ENCODE measurements at places on chromosomes 7 and 10. TPM values are rescaled to one million over a fixed set of nuclear protein-coding genes. Genes with fewer than 3 reads are reported as not detected.

GRCh38 chr10:80686734-80687475 is 149.2 kb downstream of the SH2D4B start:
- DNase-seq: no peak

DNA sequence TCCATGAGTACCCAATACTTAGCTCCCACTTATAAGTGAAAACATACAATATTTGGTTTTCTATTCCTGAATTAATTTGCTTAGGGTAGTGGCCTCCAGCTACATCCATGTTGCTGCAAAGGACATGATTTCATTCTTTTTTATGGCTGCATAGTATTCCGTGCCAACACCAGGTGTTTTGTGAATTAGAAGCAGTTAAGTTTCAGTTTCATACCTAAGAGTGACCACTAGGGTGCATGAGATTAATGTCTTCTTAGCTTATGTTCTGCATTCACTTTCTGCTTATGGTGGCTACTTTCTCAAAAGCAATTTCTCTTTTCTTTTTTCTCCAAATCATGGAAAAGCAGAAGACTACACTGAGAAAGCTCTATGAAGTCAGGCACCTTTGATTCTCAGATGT is 65.1 kb upstream of the VSTM2A start:
- DNase-seq: no peak

DNA sequence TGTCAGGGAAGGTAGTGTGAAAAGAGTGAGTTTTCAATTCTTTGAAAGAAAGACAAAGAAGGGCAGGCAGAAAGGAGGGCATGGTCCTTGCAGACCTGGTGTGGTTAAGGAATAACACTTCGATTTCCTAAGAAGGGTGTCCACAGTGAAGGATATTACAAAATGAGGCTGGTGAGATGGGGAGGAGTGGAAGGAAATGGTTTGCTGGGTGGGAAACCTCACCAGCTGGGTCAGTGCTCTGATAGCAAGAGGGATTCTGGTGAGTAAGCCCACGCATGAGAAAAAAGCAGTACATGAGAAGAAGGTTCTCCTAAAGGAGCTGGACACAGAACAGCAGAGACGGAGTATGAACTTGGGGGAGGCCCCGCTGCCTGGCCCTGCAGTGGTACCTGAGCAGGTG is 230.6 kb upstream of the PLXNA4 start:
- DNase-seq: no peak

DNA sequence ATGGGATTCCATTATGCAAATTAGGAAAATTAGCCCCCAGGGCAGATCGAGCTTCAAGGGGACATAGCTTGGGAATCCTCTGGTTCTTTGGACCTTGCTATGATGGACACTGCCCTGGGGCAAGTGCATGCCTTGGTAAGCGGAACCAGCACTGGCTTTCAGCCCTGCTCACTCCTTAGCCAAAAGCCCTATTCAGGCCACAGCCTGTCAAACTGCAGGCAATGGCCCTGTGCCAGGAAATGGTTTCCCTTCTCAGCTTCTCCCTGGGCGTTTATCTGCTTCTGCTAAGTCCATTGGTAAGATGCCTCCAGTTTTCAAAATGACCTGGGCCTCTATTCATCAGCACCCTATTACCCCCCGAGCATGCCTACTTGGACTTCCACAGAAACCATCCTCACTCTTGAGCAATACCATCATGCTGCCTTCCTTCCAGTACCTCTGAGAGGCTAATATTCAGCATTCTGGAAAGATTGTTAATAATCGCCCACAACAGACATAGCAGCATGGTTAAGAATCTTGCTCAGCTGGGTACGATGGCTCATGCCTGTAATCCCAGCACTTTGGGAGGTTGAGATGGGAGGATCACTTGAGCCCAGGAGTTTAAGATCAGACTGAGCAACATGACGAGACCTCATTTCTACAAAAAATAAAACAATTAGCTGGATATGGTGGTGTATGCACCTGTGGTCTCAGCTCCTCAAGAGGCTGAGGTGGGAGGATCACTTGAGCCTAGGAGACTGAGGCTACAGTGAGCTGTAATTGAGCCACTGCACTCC is 918.6 kb upstream of the AUTS2 start:
- no peak for DNase-seq

DNA sequence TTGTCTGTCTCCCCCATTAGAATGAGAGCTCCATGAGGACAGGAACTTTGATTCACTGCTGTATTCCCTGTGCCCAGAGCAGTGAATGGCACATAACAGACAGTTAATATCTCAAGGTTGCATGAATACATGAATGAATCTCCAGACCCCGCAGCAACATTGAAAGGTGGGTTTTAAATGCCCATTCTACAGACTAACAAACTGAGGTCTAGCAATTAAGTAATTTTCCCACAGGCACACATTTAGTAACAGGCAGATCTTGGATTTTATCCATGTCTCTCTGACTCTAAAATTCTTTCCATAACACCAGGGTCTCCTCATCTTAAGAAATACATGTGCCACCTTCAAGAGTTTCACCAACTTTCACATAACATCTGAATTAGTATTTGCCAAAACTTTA is 104.7 kb upstream of the ARID5B start:
- no peak for DNase-seq

DNA sequence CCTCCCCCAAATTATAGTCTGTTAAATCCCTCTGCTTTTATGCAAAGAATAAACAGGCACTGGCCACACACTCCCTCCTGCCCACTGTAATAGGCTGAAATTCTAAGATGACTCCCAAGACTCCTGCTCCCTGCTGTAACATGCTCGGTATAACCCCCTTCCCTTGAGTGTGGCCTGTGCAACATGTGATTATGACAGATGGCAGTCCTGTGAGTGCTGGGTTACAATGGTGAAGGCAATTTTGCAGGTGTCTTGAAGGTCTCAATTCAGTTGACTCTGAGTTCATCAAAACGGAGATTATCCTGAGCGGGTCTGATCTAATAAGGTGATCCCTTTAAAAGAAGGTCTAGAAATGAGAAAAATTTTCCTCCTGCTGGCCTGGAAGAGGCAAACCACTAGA is 55.9 kb downstream of the CREB3L2 start:
- DNase-seq: no peak

- no peak for DNase-seq
Measured at GRCh38 chr10:33248638-33249037, 85.8 kb downstream of the NRP1 start.

DNA sequence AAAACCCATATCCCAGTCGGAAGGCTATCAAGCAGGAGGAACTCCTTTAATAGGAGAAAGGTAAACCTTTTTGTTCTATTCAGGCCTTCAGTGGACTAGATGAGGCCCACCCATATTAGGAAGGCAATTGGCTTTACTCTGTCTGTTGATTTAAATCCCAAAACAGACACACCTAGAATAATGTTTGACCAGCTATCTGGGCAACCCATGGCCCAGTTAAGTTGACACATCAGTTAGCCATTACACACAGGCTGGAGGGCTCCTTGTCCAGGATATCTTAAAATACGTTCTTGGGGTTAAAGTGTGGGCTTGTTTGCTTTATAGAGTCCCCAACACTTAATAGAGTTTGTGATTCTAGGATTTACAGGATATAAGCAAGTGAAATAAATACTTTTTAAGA is 339.0 kb upstream of the PRKCQ start:
- DNase-seq: no peak

DNA sequence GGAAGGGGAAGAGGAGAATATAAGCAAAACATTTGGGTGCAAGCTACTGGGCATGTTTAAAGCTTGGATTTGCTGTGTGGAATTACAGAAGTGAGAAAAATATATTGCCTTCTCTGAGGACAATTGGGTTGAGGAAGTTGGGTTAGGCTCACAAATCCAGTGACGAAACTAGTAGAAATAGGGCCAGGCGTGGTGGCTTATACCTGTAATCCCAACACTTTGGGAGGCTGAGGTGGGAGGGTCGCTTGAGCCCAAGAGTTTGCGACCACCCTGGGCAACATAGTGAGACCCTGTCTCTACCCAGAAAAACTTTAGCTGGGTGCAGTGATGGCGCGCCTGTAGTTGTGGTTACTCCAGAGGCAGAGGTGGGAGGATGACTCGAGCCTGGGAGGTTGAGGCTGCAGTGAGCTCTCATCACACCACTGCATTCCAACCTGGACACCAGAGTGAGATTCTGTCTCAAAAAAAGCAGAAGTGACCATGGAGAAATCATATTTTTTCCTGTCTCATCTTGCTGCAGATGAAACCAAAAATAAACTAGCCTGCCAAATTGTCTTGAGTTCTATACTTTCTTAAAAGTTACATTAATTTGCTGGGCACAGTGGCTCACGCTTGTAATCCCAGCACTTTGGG is 22.4 kb downstream of the NRBF2 start:
- no peak for DNase-seq

- DNase-seq: no peak
Measured at GRCh38 chr7:11829954-11830353, 2.0 kb downstream of the THSD7A start.

DNA sequence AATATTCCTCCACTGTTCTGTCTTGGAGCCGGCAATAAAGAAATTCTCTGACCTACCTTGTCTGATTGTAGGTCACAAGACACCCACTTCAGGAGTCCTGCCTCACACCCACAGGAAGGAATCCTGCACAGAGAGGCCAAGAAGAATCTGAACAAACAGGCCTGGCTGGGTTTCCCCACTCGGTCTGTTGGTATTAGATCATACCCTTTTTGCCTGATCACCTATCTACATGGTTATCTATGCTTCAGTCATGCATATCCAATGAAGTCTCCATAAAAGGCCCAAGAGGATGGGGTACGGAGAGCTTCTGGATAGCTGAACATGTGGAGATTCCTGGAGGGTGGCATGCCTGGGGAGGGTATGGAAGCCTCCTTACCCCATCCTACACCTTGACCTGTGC is 12.3 kb downstream of the OGDH start:
- no peak for DNase-seq

Gene TMEM270
- not detected for total RNA-seq

Gene WBP1L
- 50.1 TPM for total RNA-seq

Gene MBL2
- total RNA-seq: not detected

Gene EFCAB10
- total RNA-seq: not detected

Gene CH25H
- total RNA-seq: 1.1 TPM

Gene CDC123
- 41.2 TPM for total RNA-seq

Gene STEAP1B
- 0.91 TPM for total RNA-seq

Gene OR2A1
- total RNA-seq: not detected

Gene JAKMIP3
- total RNA-seq: 1.7 TPM

Gene CCL24
- total RNA-seq: not detected
